ENCODE measurements at places on chromosomes 2 and 18. TPM values are rescaled to one million over a fixed set of nuclear protein-coding genes. Genes with fewer than 3 reads are reported as not detected.

Gene FASTKD2
- total RNA-seq: 17.0 TPM

Gene ANKRD62
- total RNA-seq: not detected

Gene PTGR3
- total RNA-seq: 28.5 TPM

Gene RAPGEF4
- total RNA-seq: not detected

Gene TUBA3E
- total RNA-seq: not detected

Gene TNP1
- not detected for total RNA-seq

Gene UGT1A8
- total RNA-seq: not detected

Gene ASNSD1
- total RNA-seq: 30.3 TPM

Gene DSC3
- not detected for total RNA-seq
